Effector CD8-positive, alpha-beta T cell (primary cell): ENCODE measurements at places on chromosomes 16 and 17.

GRCh38 chr16:80081846-80082245 lies 458.9 kb upstream of the DYNLRB2 start:
- DNase-seq, result no peak

DNA sequence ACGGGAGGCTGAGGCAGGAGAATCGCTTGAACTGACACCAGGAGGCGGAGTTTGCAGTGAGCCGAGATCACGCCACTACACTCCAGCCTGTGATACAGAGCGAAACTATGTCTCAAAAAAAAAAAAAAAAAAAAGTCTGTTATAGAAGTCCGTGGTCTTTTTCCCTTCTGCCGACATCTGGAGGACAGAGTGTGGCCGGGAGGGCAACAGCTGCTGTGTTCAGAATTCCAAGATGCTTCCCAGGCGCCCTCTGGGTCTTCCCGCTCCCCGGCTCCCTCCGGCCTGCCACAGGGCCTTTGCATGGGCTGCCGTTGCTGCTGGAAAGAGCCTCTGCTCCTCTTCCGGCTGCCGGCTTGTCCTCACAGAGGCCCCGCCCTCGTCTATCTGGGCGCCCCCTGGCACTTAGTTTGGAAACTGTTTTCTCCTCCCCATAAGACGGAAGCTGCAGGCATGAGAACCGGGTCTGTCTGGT lies 2.4 kb upstream of the CACNA1H start:
- no peak for DNase-seq

- no peak for DNase-seq
These were observed 231.6 kb upstream of the DYNLRB2 start for GRCh38 chr16:80309178-80309577.

GRCh38 chr16:4846901-4847773 lies at the start of the genes GLYR1 and UBN1:
GLYR1 (minus strand) TSS chr16:4847288; CDS start chr16:4847265, 23 bp downstream.
UBN1 (plus strand) TSS chr16:4847481; CDS start chr16:4852918, 5,437 bp downstream.
- peak; percentile 99 for DNase-seq

DNA sequence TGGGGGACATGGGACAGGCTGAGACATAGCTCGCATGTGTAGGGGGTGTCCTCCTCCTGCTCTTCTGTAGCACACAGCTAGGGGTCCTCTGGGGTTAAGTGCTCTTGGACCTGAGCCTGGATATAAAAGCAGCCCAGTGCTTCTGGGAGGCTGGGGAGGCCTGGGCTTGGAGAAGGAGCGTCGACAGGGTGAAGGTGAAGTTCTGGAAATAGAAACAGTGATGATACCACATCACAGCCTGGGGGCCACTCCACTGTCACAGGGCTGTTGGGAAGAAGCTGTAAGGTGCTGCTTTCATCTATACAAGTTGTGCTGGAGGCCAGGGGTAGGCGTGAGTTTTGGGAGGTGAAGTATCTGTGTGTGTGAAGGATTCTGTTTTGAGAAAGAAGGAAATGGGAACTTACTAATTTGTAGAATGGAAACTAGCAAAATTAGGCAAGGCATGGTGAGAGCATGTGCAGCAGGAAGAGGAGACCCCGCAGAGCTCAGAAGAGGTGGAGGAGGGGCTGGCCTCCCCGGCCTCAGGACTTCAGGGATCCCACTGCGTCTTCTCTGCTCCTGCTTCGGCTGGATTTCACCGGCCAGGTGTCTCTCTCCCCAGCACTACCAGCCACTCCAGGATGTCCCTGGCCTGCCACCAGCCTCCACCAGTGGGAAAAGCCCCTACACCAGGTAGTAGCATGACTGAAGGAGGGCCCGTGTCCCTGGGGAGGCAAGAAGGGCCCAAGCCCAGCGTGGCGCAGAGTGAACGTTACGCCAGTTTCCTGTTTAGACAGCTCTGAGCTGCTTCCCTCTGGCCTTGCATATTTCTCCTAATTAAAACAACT lies 19.4 kb downstream of the PLCG2 start:
- DNase-seq, result no peak

DNA sequence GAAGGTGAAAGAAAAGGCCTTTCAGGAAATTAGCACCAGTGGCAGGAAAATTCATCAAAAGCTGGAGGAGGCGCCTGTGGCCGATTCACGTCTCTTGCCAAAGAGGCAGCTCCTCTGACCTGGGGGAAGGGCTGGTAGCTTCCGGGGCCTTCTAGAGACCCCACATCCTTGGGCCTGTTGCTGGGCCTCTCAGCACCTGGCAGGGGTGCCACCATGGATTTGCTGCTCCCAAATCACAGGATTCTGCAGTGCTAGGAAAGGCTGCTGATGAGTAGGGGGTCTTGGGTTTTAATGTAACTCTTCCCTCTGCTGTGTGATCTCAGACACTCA lies 11.6 kb upstream of the CBFB start:
- DNase-seq, result no peak

GRCh38 chr17:81365601-81366585 lies 29.4 kb upstream of the BAHCC1 start:
- DNase-seq, result no peak

DNA sequence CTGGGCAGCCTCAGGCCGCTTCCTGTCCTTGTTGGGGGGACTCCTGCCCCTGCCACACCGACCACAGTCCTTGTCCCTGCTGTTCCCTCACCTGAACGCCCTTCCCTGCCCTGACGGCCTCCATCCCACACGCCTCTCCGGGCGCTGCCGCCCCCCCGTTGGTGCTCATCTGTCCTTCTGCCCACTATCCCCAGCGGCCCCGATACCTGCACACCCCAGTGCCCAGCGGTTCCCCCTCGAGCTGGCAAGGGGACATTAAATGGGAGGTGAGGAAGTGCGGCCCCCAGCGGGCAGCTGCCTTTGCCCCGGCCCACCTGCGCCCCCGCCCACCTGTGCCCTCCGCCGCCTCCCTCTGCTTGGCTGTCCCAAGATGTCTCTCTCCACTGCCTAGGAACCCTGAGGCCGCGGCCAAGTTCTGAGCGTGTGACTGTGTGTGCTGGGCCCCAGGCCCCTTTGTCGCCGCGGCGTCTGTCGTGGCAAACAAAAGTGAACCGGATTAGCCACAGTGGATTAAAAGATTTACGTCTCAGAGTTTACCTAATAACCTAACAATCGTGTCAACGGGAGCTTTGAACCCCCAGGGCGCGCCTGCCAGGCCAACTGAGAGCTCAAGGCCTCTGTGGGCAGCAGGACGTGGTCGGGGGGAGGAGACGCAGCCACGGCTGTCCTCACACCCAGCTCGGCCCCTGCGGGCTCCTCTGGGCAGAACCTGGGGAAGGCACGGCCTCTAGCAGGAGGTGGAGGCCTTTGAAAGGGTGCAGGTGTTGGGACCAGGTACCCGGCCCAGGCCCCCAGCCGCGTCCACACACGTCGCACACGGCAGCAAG lies 7.6 kb upstream of the AXIN1 start:
- DNase-seq, result no peak

- no peak for DNase-seq
These were observed 419.4 kb downstream of the SOX9 start for GRCh38 chr17:72539981-72540897.

DNA sequence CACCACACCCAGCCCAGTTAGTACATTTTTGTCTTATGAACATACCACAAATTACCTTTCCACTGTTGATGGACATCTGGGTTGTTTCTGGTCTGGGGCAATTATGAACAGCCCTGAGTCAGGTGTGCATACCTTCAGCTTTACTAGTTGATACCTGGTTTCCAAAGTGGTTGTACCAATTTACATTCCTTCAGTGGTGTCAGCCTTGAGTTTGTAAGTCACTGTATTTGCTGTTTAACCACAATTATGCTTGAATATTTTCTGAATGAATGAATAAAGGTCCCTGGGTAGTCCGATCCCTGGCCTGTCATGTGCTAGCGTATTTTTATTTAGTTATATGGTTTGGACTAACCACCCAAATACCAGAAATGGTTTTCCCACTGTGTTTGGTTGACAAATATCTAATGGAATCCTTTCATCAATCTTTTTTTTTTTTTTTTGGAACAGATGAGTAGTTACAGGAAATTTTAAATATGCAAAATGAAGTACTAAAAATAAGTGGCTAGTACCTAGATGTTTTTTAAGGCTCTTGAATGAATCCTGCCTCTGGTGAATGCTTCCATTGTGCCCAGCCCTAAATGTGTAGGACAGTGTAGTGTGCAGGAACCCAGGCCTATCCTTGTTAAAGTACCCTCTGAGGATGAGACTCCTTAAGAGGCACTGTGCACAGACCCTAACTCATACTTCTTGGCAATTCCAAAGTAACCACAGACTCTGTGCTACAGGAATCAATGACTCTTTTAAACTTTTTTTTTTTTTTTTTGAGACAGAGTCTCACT lies 3.7 kb downstream of the DUSP14 start:
- no peak for DNase-seq

DNA sequence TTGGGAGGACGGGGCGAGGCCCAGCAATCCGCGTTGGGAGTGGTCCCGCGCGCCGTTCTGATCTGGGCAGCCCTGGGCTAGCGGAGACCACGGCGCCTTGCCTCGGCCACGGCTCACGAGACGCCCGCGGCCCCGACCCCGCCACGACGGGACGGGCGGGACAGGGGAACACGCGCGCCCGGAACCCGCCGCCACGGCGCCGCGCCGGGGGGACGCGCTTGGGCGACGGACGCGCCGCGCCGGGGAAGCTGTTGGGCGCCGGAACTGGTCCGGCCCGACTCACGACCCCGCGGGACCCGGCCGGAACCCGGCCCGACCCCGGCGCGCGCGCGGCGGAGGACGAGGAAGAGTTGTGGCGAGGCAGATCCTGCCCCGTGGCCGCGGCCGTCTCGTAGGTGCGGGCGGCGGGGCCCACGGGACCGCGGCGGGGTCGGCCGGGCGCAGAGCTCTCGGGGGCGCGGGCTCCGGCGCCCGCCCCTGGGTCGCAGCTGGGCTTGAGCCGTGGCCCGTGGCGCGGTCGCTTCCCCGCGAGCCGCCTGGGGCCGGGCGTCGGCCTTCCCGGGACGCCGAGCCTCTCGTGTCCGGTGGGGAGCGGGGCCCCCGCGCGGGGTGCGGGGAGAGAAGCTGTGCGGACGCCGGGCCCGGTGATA lies at the start of gene ACSF3:
Gene ACSF3, plus strand, starts transcription at position 251 of the 650 bp plus-strand sequence. CDS start 6,830 bp downstream, outside the sequence.
- DNase-seq, result peak; percentile 35

GRCh38 chr16:11408216-11408615 lies 63.0 kb downstream of the RMI2 start:
- no peak for DNase-seq

DNA sequence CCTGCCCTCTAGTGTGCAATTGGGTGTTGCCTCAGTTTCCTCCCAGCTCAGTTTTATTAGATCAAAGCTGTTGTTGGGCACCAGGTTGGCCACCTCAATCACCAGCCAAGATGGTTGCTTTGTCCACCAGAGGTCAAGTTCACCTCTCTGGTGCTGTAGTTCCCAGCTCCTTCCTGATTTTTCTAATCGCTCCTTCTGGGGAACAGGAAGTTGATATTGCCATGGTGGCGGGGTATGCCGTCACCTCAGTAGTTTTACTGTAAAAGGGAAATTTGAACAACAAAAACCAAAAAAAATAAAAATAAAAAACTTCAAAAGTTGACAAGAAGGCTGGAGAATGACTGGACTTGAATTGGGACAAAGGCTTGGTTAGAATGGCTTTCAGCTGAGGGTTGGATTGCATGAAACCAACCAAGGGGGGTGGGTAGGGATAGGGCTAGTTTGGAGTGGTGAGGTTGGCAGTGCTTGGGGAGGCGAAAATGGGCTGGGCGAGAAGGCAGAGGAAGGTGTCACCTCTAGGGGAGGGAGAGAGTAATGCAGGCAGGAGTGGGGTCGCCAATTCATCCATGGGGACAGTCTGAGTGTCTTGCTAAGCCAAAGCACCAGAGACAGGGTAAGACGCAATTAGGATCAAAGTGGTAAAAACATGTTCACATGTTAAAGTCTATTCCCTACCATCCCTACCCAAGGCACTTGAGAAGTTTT lies 6.2 kb downstream of the EFNB3 start:
- no peak for DNase-seq

GRCh38 chr17:27518545-27519521 lies 62.6 kb downstream of the KSR1 start:
- DNase-seq, result no peak

DNA sequence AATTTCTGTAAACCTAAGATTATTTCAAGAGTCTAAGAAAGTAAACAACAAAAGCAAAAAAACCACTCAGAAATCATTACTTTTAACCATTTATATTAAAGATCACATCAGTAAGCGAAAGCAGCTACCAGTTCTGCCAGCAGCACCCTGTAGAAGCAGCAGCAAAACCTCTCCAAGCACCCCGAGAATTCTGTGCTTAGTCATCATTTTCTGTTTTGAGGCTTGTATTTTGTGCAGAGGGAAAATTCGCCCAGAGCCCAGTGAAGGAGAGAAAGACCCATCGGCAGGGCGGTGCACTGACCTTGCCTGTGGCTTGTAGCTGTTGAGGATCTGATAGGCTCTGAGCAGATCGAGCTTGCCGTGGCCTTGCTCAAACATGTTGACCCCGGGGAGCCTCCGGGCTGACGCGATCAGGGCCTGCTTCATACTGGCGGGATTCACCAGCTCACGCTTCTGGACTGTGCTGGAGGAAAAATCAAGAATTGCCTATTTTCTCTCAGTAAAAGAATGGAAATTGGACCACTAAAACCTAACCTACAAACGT lies 35.2 kb downstream of the MBTPS1 start:
- DNase-seq, result no peak

DNA sequence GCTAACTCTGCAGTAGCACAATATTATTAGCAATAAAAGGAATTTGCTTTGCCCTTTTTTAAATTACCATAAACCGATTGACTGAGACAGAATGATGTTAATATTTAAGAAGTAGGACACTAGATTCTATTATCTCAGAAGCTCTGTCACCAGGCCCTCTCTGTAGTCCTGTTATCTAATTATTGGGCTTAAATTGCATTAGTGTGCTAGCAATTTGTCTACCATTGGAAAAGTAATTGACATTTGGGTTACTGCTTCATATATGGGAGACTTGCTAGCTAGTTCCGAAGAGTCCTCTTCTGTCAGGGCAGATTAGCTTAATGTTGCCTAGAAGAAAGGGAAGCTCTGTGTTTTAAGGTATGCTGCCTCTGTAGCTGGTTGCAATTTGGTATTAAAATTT lies 1107.3 kb upstream of the EEF2KMT start:
- DNase-seq, result no peak

DNA sequence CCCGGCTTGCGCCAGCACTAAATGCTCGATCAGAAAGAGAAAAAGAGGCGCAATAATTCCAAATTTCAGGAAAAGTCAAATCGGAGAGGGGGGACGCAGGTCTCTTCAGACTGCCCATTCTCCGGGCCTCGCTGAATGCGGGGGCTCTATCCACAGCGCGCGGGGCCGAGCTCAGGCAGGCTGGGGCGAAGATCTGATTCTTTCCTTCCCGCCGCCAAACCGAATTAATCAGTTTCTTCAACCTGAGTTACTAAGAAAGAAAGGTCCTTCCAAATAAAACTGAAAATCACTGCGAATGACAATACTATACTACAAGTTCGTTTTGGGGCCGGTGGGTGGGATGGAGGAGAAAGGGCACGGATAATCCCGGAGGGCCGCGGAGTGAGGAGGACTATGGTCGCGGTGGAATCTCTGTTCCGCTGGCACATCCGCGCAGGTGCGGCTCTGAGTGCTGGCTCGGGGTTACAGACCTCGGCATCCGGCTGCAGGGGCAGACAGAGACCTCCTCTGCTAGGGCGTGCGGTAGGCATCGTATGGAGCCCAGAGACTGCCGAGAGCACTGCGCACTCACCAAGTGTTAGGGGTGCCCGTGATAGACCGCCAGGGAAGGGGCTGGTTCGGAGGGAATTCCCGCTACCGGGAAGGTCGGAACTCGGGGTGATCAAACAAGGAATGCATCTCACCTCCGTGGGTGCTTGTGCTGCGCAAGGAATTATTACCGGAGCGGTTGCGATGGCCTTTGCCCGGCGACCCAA lies 4.0 kb upstream of the DLX4 start:
- no peak for DNase-seq

GRCh38 chr17:78708510-78708973 lies 73.5 kb downstream of the CYTH1 start:
- DNase-seq, result peak; percentile 15

GRCh38 chr17:74334393-74335039 lies 8.5 kb downstream of the KIF19 start:
- no peak for DNase-seq
